ENCODE measurements at places on chromosomes 12 and 14. TPM values are rescaled to one million over a fixed set of nuclear protein-coding genes. Genes with fewer than 3 reads are reported as not detected.

Gene SLC38A2
- total RNA-seq: 117 TPM

Gene AQP2
- total RNA-seq: not detected

Gene KRT2
- not detected for total RNA-seq

Gene SMIM41
- not detected for total RNA-seq

Gene BHLHE41
- total RNA-seq: 0.73 TPM

Gene SYNE2
- 8.7 TPM for total RNA-seq

Gene TWF1
- total RNA-seq: 74.3 TPM

Gene MEG3
- total RNA-seq: 60.4 TPM

Gene MYL6B
- total RNA-seq: 75.6 TPM

Gene MAP3K9
- 4.7 TPM for total RNA-seq

Gene ESPL1
- 22.5 TPM for total RNA-seq

Measured in A549 treated with RU486 at 1 μM for 4 hours (cell line).